ENCODE measurements at places on chromosomes 16 and 17.

DNA sequence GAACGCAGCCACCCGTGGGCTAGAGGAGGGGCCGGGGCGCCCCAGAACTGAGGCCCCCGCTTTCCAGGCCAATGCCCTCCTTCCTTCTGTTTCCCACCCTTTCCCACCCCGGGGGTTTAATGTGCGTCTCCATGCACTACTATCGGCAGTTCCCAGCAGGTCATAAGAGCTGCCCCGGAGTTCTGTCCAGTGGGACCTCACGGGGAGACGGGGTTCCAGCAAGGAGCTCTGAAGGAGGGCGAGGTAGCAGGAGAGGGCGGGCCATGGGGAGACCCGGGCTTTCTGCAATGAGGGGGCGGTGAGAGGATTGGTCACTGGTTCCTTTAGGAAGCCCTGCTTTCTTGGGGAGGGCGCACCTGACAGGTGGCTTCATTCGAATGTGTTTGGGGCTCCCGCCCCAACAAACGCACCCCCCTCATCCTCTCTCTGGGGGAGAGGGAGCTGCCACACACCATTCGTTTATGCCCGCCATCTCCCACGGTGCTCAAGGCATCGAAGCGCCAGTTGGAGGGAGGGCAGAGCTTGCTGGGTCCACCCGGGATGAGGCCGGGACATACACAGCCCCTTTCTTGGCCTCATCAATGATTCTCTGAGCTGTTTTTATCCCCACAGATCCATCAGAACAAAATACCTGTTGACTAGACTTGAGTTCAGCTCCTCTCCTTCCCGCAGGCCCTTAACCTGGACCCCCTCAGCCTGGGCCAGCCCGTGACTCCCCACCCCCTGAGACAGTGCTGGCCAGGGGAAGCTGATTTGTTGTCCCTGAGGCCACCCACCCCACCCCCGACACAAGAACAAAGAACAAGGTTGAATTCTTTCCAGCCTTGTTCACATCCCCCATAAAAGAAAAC is 44.1 kb downstream of the SLC7A5 start:
- DNase-seq = no peak

DNA sequence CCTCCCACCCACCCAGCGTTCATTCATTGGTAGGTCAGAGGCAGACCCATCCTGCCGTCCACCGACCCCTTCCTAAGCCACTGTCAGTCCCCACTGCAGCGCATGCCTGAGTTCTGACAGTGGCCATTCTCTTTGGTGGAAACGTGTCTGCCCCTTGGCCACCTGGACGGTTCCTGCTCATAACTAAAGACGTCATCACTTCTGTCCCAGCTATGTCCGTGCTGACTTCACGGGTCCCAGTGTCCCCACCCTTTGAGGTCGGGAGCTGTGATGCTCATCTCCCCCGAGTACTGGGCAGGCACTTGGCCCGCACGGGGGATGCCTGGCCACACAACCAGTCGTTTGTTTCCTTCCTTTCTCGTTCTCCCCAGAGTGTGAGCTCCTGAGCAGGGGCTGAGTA is 267.1 kb downstream of the C16orf95 start:
- no peak for DNase-seq

GRCh38 chr17:4676791-4677190 is 27.1 kb downstream of the PELP1 start:
- no peak for DNase-seq

GRCh38 chr17:17849147-17849820 is 12.5 kb upstream of the SREBF1 start:
- peak; percentile 69 for DNase-seq

GRCh38 chr17:7218166-7218565 is 1.5 kb downstream of the DLG4 start:
- DNase-seq = no peak

- DNase-seq = no peak
These were observed 6.5 kb upstream of the UBB start for GRCh38 chr17:16374146-16374938.

DNA sequence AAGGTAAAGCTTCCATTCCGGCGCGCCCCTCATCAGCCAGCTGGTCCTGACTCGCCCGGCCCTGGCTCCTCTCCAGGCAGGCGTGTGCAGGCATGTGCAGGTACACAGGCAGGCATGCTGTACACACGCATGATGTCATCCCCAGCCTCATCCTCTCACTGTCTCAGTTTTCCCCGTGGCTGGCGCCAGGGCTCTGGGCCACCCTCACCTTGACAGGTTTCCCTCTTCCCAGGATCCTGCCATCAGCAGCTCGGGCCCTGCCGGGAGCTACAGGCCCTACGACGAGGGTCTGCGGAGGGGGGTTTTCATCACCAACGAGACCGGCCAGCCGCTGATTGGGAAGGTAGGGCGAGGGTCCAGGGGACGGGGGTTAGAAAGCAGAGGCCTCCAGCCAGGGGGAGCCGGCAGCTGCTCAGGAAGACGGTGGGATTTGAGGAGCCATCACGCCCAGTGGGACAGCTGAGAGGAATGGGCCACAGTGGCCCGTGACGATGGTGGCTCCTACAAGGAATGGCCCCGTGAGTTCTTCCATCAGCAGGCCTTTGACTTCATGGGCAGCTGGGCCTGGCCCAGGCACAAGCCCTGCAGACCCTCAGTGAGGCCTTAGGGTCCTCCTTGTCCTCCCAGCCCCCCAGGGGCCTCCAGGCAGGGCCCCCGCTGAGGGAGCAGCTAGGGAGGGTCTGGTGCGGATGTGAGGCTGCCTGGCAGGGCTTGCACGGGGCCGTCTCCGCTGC is 8.5 kb downstream of the GAA start:
- DNase-seq = no peak

- DNase-seq = no peak
These were observed 5.8 kb upstream of the FASN start for GRCh38 chr17:82103553-82104451.

DNA sequence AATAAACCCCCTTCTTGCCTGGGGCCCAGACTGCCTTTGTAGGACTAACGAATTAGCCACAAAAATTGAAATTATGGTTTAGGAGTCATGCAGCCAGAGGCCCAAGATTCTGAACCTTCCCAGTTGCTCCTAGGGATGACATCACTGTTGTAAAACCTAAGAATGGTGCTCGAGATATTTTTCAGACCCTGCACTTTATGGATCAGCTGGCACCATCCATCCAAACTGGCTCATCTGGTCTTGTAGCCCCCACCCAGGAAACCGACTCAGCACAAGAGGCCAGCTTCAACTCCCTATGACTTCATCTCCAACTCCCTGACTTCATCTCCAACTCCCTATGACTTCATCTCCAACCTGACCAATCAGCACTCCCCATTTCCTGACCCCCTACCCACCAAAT is 10.9 kb upstream of the EVPL start:
- DNase-seq = no peak

GRCh38 chr17:50252781-50253180 is 21.5 kb upstream of the TMEM92 start:
- no peak for DNase-seq

DNA sequence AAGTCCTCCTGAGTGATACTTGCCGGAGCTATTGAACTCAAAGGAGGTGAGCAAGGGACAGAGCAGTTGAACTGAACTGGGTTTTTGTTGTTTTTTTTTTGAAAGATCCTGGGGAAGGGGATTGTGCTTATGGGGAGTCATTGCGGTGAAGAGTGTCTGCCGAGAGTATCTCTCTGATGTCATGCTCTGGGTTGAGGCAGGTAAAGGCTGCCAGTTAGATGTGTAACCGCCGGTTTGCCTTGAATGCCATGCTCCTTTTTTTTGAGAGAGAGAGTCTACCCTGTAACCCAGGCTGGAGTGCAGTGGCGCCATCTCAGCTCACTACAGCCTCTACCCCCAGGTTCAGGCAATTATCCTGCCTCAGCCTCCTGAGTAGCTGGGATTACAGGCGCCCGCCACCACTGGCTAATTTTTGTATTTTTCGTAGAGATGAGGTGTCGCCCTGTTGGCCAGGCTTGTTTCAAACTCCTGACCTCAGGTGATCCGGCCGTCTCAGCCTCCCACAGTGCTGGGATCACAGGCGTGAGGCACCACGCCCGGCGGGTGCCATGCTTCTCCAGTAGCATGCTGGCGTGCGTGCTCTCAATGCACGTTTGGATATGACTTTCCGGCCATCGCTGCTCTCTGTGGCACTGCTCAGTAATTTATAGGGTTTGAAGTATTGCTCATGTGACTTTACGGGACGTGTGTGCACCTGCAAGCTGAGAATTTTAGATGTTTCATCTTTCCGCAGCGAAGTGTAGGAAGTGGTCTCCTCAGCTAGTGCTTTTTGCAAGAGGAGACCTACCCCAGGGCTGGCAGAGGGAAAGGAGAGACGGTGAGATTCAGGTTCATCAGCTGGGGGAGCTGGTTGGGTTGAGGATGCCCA is 8.5 kb downstream of the ZC3H18 start:
- DNase-seq = no peak

GRCh38 chr16:25094596-25094995 is 16.9 kb upstream of the LCMT1 start:
- DNase-seq = no peak

- no peak for DNase-seq
These were observed 99.0 kb upstream of the CDH5 start for GRCh38 chr16:66267292-66268014.

DNA sequence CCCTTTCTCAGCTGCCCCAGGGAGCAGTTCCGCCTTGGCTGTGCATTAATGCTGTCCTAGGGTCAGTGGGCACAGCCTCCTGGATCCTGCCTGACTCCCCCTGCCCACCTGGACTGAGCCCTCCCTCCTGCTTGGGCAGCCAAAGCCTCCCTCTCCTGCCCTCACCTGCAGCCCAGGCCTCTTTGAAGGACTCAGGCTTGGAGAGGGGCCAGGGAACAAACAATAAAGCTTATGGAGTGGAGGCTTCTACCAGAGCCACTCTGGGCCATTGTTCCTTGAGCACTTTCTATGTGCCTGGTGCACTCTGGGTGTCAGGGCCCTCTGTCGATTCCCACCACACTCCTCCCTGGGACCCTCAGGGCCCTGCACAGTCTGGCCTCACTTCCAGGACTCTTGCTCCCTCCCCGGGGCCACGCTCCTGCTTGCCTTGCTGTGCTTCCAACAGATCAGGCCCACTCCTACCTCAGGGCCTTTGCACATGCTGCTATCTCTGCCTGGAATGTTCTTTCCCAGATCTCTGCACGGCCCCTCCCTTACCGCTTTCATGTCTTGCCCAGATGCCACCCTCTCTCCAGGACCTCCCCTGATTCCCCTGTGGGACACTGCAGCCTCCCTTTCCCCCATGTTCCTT is 5.0 kb downstream of the KCNJ12 start:
- DNase-seq = no peak

- DNase-seq = no peak
These were observed 3.9 kb downstream of the DEXI start for GRCh38 chr16:10938321-10938720.

DNA sequence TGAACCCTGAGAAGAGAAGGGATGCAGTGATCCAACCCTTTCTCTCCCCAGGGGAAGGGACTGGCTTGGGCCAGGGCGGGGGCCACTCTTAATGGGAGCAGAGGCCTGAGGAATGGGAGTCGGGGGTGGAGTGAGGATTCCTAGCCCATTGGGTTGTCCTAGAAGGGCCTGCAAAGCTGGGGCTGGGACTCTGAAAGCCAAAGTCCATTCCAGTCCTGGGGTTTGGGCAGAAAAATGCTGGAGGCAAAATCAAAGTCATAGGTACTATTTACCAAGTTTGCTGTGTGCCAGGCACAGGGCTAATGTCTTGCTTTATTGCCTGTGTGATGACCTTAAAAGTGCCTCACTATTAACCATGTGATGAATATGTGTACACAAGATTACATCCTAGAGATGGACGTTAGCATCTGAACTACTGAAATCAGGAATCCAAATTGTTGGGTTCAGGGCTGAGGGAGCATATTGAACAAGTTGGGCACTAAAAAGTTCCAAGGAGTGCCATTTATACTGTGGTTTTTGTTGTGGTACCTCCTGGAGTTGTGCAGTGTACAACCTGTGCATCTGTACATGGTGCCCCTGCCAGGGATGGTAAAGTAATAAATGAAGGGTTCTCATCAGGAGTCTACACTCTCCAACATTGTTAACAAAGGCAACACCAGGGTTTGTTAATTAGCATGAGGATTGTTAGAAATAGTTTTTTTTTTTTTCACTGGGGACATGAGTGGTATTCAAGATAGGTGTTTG is 84.4 kb upstream of the NKD1 start:
- no peak for DNase-seq

- DNase-seq = no peak
These were observed 3.5 kb downstream of the DYNLRB2 start for GRCh38 chr16:80544326-80544725.

- no peak for DNase-seq
These were observed 114.5 kb upstream of the METRNL start for GRCh38 chr17:82964851-82965341.

DNA sequence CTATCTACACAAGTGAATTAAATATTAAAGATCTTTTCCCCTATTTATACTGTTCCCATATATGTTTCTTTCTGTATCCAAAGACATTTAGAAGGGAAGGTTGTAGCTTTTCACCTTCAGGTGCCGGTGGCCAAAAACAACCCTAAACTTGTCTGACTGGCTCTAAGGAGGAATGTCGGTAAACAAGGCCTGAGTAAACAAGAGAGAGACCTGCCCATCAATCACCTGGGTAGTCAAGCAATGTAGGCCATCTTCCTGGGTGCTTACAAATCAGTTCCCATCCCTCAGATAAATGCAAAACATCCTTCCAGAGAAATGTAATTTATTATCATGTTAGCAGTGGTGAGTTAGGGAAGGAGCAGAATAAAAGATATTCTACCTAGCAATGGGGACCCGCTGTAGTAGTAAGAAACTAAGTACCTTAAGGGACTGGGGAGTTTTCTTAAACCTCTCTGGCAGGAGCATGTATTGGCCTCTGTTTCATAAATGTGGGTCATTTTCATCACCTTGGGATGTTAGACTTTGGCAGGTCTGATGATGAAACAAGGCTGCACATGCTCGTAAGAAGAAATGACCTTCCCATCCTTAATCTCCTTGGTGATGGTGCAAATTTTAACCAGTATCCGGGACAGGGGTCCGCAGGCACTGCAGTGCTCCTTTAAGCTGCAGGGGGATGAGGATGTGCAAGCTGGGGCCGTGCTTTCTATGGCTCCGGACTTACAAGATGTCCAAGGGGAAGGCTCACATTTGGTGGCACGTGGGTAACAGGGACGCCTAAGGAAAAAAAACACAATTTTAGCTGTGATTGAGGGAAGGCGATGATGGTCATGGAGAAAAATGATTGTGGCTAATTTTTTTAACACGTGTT is 8.4 kb downstream of the KRT39 start:
- no peak for DNase-seq

GRCh38 chr17:4229627-4230541 is 33.9 kb downstream of the ANKFY1 start:
- DNase-seq = no peak

GRCh38 chr16:79307214-79307613 is 293.3 kb downstream of the MAF start:
- DNase-seq = no peak

DNA sequence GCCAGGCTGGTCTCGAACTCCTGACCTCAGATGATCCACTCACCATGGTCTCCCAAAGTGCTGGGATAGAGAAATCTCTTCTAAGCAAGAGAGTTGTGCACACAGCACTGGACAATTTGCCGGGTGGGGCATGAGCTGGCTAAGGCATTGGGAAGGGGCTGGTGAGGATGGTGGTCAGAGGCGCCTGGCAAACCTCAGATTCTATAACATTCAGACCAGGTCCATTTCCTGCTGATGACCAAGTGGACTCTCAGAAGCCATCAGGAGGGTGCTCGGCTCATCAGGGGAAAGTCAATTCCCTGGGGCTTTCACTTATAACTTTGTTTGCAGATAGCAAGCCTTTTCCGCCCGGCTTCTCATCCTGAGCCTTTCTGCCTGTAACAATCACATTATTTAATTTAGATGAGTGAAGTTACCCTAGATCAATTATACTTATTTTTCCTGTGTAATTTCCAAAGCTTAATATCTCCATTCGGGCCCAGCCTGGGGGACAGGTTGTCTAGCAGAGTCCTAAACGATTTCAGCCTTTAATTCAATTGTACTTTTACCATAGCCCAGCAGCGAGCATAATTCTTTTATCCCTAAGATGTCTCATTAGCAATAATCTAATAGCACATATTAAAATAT is 15.0 kb upstream of the SLC6A2 start:
- DNase-seq = no peak
